ENCODE measurements at places on chromosomes 1 and 21.

- no peak for DNase-seq
These were observed 125.0 kb upstream of the DMRTA2 start for GRCh38 chr1:50548243-50548642.

DNA sequence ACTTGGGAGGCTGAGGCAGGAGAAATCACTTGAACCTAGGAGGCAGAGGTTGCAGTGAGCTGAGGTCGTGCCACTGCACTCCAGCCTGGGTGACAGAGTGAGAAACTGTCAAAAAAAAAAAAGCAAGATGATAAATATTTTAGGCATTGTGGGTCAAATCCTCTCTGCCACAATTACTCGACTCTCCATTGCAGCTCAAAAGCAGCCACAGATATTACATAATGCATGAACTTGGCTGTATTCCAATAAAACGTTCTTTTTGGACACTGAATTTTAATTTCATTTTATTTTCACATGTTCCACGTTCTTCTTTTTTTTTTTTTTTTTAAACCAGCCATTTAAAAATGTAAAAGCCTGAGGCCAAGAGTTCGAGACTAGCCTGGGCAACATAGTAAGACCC, 69.4 kb downstream of the TCP10L start:
- no peak for DNase-seq

DNA sequence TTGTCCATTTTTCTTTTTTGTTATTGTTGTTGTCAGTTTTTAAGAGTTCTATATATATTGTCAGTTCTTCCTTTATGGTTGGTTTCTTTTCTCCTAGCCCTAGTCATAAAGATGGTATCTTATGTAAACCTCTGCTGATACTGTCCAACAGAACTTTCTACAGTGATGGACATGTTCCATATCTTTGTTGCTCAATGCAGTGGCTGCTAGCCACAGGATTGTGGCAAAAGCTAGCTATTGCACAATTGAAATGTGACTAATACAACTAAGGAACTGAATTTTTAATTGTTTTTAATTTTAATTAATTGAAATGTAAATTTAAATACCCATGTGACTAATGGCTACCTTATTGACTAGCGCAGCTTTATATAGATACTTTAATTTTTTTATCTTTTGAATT, 411.8 kb upstream of the PTBP2 start:
- no peak for DNase-seq

DNA sequence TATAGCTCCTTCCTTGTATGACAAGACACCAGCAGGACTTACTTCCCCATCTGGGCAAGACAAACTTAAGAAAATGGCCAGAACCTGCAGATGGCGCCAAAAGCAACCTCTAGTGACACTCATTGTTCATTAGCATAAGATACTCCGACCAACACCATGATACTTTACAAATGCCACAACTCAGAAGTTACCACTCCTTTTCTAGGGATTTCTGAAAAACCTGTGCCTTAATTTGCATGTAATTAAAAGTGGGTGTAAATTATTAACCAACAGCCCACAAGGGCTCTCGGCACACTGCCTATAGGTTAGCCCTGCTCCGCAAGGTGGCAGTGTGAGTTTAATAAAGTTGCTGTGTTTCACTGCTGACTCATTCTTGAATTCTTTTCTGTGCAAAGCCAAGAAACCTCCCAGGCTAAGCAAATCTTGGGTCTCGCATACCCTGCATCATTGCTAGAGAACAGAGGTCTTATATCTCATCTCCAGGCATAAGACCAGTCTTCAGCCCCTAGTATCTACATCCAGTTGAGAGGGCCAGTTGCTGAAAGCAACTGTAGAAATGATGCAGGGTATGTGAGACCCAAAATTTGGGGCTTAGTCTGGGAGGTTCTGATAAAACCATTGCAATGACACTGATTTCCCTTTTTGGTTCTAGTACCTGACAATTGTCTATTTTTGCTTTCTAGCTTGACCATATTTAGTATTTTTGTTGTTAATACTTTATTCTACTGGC, 86.4 kb downstream of the FAF1 start:
- DNase-seq = peak; percentile 27

Data from stimulated activated CD8-positive, alpha-beta memory T cell treated with anti-CD3 and anti-CD28 coated beads, Interleukin-2, amount 100 ng/mL, for 1 hour (primary cell).